COR-L47 (cell line): ENCODE measurements at places on chromosomes 4 and X.
A peak's percentile ranks its signal among the peaks of the same experiment; 100 is the strongest.

DNA sequence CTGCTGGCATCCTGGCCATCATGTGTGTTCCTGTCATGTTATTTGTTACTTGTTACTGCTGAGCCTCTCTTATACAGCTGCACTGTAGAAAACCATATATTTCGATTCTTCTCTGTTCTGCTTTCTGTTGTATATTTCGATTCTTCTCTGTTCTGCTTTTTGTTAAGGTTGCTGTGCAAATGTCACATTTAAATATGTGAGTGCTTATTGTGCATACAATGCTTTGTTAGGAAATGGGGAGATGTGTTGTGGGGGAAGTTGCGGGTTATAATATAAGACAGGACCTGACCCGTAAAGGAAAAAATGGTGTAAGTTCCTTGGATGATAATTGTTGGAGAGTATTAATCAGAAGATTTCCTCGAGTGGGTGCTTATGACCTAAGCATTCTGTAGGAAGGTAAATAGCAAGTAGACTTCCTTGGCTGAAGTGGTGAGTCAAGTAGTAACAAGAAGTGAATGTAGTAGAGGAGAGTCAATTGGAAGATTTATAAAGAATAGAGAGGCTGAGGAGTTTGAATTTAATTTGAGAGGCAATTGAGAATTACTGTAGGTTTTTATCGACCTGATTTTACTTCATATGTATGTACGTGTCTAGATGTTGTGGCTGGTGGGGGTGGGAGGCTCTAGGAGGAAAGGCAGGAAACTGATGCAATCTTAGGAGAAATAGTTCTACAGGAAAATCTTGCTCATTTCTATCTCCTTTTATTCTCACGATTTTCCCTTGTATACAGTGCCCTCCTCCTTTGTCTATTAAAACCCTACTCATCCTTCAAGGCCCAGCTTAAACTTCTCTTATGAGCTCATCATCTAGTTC lies 8.5 kb downstream of the OGT start:
- no peak for DNase-seq

GRCh38 chrX:14697451-14697850 lies 168.1 kb downstream of the GLRA2 start:
- peak; percentile 16 for DNase-seq

DNA sequence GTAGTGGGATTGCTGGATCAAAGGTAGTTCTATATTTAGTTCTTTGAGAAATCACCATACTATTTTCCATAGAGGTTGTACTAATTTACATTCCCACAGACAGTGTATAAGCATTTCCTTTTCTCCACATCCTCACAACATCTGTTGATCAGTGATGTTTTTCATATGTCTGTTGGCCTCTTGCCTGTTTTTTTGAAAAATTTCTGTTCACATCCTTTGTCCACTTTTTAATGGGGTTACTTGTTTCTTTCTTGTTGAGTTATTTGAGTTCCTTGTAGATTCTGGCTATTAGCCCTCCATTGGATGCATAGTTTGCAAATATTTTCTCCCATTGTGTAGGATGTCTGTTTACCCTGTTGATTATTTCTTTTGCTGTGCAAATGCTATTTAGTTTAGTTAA lies 72.6 kb downstream of the STOX2 start:
- DNase-seq: no peak

- no peak for DNase-seq
Measured at GRCh38 chrX:22338740-22339139, 66.0 kb downstream of the CBLL2 start.

- DNase-seq: no peak
Measured at GRCh38 chr4:40980318-40980883, 230.6 kb downstream of the NSUN7 start.
